Kidney (tissue), 22 donors: ENCODE measurements at places on chromosomes 12 and 14. TPM values are rescaled to one million over a fixed set of nuclear protein-coding genes. Genes with fewer than 3 reads are reported as not detected.

SDR9C7 gene
- not detected for total RNA-seq

TPPP2 gene
- not detected for total RNA-seq

CHGA gene
- 0.38 TPM for total RNA-seq

AQP2 gene
- total RNA-seq: 122 TPM

GRCh38 chr12:68800294-68800693, 7.7 kb upstream of the MDM2 start:
- DNase-seq: no peak

GRCh38 chr12:8154526-8154925, 2.3 kb upstream of the ZNF705A start:
- no peak for DNase-seq
